ENCODE measurements at places on chromosomes 5 and 9.
A peak's percentile ranks its signal among the peaks of the same experiment; 100 is the strongest.

DNA sequence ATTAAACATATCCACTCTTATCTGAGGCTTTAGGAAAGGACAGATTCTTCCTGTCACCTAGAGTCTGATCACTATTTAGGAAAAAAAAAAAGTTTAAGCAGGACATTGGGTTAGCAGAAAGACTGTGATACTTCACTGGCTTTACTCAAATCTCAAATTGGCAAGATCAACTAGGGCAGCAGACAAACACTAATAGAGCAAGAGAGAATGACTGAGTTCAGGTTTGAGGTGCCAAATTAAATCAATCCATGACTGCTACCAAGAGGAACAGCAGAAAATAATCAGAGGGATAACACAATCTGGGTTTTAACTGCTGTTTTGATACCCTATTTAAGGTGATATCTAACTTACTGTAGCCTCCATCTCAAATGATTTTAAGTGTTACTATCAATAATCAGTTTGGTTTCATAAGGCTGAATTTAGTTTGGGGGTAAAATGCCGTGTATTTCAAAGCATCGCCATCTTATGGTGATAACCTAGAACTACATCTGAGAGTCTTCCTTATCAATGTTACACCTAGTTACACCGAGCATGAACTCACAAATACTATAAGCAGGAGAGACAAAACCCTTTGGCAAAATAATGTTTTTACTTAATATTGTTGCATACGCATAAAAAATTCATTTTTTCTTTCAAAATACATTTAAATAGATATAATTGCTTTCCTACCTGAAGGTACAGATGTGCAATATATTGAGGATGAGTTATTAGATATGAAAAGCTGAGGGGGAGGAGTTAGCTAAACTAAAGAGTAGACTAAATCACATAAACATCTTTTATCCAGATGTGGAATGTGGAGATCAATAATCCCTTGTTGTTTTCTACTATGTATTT lies 286.4 kb upstream of the CDH12 start:
- no peak for DNase-seq

GRCh38 chr5:33539212-33539611 lies 98.4 kb downstream of the TARS1 start:
- no peak for DNase-seq

DNA sequence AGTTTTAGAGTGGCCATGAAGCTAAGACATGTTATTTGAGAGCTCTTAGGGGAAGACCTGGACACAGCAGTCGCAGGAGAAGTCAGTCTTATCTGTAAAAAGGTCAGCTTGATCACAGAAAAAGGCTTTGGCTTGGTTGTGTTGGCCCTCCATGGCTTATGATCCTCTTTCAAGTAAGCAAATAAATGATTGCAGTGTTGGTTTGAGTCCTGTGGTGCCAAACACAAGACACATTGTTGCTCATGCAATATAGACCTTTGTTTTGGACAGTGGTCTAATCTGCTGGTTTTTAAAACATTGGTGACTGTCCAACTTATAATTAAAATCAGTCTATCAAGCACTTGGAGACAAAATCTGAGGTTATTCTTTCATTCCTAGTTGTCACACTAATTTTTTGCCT lies 54.0 kb downstream of the DOCK8 start:
- no peak for DNase-seq

GRCh38 chr9:112054916-112055315 lies 120.2 kb downstream of the SUSD1 start:
- no peak for DNase-seq

DNA sequence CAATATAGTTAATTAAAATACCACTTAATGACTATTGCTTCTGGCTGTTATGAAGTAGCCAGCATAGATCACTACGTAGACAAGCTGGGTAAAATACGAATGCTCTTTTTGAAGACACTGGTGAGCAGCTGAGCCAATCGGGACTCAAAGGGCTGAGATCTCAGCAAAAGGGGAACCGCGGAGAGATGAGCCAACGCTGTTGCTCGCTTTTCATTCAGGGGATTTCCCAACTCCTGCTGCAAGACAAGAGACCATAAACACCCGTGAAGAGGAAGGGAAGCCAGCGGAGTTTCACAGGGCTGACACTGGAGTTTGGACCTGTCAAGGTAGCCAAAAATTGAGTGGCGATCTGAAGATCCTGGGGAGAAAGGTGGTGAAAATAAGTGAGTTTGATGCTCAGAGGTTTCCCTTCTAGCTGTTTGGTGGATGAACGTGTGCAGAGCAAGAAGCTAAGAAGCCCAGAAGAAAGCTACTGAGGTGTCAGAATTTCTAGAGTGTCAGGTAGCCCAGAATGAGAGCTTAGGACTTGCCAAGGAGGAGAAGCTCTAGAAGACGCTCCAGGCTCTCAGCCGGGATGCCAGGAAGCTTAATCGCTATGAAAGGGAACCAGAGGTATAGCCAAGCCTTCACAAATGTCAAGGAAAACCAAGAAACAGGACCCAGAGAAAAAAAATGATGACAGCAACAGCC lies 79.6 kb upstream of the RNU6ATAC start:
- DNase-seq: peak; percentile 60

DNA sequence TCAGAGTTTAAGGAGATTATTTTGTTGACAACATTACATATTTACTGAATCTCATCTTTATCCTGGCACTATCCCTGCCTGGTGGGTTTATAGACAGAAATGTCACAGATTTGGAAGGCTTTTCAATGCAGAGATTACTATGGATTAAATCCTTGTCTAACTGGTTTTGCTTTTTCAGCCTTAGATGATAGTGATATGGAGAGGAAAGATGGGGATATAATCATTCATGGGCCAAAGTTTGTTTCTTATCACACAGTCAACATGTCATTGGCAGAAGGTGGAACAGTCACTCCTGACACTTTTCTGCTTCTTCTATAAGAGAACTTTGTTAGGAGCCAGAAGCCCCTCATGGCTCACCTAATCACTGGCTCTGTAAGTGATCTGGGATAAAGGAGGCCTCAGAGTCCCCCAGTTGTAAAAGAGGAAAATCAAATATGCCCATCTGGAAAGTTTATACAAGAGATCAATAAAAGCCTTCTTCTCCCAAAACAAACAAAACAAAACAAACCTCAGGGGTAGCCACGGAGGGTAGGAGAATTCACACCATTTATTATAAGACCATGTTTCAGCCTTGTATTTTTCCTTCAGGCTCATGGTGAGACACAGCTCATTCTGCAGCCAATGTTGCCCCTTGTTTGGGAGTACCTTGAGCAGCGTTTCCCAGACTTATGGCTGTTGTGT lies 101.2 kb downstream of the PCSK1 start:
- no peak for DNase-seq

DNA sequence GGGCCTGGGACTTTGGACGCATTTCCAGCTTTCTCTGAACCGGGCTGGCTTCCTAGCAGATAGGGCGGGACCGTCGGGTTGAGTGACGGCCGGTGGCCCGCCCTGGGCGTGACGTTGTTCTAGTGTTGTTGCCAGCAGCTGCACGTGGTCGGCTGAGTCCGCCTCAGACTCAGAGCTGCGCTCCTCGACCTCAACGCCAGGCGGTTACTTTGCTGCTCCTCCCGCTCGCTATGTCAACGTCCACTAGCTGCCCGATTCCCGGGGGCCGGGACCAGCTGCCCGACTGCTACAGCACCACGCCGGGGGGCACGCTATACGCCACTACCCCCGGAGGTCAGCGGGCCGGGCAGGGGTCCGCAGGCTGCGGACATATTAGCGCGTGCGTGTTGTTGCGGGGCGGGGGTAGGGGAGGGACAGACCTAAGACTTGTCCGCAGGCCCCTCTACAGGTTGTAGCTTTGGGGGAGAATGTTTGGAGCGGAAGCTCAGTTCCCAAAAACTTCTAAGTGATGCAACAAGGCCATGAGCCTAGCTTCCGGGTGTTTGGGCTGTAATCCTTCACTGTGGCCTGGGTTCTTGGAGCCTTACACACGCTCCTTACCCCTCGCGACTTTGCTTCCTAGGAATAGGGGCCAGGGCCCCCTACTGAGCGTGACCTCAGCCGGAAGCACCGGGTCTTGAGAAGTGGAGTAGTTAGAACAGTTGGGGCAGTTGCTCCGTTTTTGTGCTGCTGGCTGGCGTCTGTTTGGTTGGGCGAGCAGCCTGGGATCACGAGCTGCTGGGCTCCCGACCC lies at the start of gene EIF4EBP3:
EIF4EBP3 (plus strand) TSS at position 155 of the 792 bp plus-strand sequence; CDS start at position 231, 76 bp downstream.
- peak; percentile 97 for DNase-seq

- DNase-seq: no peak
Observed at GRCh38 chr9:110133608-110134210, 74.2 kb downstream of the C9orf152 start.

DNA sequence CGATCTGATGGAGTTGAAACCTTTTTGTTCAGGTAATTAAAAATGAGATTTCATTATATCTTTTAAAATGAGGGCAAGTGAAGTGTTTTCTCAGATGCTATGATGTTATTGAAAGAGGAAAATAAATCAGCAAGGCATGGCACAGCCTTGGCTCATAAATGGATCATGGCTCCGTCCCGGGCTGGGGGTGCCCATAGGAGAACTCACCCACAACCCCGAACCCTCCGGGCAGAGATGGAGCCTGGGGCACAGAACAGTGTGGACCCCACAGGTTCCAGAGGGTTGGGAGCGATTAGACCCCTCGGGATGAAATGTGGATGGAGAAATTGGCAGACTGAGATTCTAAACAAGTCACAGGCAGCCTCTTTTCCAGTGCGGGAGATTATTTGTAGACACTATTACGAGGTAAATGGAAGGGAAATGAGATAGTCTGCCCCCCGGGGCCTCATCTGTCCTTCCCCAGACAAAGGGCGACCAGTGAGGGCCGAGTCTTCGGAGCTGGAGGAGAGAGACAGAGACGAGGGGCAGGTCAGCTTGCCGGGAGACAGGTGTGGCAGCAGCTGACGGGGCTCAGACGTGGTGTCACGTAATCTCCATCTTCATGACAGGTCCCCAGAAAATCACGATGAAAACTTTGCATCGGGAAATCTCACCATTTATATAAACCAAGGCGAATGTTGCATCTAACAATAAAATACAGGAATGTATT lies 33.7 kb downstream of the NDUFS6 start:
- DNase-seq: no peak

DNA sequence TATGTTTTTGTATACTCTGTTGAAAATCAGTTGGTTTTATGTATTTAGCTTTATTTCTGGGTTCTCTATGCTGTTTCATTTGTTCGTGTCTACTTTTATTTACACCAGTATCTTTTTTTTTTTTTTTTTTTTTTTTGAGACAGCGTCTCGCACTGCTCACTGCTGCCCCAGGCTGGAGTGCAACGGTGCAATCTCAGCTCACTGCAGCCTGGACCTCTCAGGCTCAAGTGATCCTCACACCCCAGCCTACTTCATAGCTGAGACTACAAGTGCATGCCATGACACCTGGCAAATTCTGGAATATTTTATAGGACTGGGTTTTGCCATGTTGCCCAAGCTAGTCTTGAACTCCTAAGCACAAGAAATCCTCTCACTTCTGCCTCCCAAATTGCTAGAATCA lies 869.4 kb upstream of the CDH6 start:
- DNase-seq: no peak

GRCh38 chr5:17436350-17436749 lies 61.7 kb upstream of the TAF11L2 start:
- peak; percentile 26 for DNase-seq

GRCh38 chr9:87195306-87195705 lies 248.0 kb upstream of the GAS1 start:
- no peak for DNase-seq

DNA sequence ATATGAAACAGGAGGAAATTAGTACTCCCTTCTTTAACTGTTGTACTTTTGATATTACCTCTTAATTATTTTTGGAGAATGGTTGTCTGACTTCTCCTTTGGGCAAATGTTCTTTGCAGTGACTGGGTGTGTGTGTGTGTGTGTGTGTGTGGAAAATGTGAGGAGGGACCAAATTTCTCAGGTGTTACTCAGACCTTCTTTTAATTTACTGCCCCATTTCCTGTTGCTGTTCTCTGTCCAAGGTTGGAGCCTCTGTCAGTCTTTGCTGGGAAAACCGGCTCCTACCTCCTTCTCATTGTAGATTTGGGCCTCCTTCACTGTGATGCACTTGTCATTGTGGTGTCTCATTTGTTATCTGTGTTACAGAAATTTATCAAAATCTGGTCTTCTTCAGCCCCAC lies 68.4 kb downstream of the PBX3 start:
- no peak for DNase-seq
